ENCODE measurements at places on chromosomes 16 and 17. TPM values are rescaled to one million over a fixed set of nuclear protein-coding genes. Genes with fewer than 3 reads are reported as not detected.

SULT1A2 gene
- total RNA-seq = not detected

GRCh38 chr17:61456061-61456681, 3.9 kb downstream of the TBX4 start:
- no peak for DNase-seq

GRCh38 chr17:50662632-50663225, 28.0 kb downstream of the ABCC3 start:
- no peak for DNase-seq

PSMD7 gene
- 123 TPM for total RNA-seq

CA7 gene
- not detected for total RNA-seq

GRCh38 chr17:17044846-17045561, 2.7 kb downstream of the MPRIP start:
- peak; percentile 90 for DNase-seq

- DNase-seq = no peak
Observed at GRCh38 chr16:81164481-81164880, 68.3 kb upstream of the GCSH start.

- DNase-seq = no peak
Observed at GRCh38 chr16:78460428-78460827, 361.0 kb downstream of the WWOX start.

GRCh38 chr17:62617894-62618472, 9.5 kb upstream of the MRC2 start:
- no peak for DNase-seq

DNA sequence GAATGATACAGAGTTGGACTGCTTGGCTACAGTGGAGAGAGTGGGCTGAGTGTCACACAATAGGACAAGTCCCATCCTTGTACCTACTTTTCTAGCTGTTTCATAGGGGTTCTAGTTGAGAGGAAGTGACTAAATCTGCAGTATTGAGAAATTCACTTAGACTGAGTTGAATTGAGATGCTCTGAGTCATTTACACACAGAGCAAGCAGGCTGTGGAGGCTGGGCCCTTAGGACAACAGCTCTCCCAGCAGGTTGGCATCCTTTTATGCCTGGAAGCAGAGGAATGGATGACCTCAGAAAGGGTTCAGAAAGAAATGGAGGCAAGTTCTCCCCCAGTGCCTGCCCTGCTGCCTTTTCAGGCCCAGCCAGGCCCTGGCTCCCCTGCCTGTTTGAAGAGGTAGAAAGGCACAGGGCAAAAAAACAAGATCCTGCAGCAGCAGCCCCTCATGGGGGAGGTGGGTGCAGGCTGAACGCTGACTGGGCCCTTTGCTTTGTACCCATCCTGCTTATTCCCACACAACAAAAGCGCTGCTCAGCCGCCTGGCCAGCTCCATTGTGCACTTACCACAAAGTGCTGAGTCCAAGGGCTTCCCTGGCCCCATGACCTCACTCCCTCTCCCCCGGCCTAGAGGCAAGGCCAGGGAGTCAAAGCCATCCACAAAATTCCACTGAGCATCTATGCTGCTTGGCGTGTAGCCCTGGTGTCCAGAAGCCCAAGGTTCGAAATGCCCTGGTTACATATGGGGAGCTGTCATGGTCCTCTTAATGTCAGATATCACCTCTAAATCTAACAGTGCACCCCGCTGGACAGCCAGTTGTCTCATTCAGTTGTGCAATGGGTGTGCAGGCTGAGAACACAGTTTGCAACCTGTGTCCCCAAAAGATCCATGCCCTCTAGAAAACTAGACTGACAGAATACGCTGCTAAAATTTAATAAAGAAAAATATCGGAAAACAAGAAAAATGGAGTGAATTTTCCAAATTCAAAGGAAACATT, 5.4 kb upstream of the CRYBA1 start:
- DNase-seq = peak; percentile 98

DNA sequence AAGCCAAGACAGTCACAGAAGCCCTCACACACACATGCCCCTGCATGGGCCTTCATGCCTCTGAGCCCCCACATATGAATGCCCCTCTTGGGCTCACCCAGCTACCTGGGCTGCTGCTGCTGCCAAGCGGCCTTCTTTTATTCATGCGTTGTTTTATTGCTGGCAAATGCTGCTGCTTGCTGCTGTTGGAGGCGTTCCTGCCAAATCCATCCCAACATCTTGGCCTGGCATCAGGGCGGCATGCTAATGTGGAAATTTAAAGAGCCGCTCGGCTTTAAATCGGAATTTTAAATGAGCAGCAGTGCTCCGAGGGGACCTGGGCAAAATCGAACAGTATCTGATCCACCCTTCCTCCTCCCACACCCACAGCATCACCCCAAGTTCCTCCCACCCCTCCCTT, 39.0 kb downstream of the NEUROD2 start:
- DNase-seq = no peak

TMC5 gene
- not detected for total RNA-seq

DNA sequence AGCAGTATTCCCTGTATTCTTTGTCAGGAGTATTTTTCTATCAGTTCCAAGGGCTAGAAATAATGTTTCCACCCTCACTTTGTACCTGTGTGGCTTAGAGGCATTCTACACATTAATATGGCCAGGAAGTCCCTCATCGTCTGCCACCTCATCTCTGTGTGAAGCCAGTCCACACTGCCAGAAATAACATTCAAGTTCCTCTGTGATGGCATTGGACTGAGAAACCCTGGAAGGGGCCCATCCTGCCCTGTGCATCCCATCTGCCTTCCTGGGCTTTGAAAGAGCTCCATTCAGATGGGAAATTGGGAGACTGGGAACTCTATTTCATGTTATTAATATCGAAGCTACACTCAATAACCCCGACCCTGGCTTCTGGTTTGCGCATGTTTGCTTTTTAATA, 497.2 kb upstream of the CDH5 start:
- DNase-seq = no peak

DNA sequence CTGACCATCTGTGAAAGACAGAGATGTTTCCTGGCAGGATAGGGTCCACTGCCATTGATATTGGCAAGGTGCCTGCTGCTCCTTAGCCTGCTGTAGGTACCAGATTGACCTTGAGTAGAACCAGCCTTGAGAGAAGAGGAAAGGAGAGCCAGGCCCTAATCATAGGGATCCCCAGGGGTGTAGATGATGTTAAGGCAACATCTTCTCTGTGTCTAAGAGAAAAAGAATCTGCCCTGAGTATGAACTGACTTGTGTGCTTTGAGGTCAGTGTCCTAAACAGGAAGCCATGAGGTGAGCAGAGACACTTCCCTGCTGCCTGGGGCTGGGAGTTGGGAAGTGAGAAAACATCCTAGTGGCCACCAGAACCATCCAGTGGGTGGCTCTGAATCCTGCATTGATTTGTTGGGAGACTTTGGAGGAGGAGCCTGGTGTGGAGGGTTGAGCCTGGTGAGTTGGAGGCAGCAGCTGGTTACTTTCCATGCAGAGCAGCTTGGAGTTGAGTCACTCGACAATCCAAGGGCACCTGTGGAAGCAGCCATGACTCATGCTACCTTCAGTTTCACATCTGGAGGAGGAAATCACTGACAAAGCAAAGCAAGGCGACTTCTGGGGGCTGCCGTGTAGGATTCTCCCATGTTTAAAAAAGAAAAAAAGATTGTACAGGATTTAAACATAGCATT, 47.8 kb downstream of the BMERB1 start:
- peak; percentile 99 for DNase-seq

GRCh38 chr17:31339906-31340661, 18.7 kb upstream of the EVI2A start:
- peak; percentile 64 for DNase-seq

HCRT gene
- not detected for total RNA-seq

DNA sequence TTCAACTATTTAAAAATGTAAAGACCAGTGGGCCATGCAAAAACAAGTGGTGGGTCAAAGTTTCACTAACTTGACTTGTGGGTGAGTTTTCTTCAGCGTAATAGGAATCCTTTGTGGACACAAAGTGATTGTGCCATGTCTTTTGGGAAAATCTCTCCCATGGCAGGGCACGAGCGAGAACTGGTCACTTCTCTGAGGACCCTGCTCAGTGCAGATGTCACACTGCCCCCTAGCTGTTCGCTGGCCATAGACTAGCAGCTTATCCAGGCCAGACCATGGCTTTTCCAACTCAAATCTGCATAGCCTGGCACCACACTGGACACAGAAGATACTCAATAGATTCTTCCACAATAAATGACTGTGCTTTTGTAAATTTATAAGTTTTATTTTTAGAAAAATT, 306.0 kb upstream of the CCL2 start:
- no peak for DNase-seq
